ENCODE measurements at places on chromosomes 1 and 21.

DNA sequence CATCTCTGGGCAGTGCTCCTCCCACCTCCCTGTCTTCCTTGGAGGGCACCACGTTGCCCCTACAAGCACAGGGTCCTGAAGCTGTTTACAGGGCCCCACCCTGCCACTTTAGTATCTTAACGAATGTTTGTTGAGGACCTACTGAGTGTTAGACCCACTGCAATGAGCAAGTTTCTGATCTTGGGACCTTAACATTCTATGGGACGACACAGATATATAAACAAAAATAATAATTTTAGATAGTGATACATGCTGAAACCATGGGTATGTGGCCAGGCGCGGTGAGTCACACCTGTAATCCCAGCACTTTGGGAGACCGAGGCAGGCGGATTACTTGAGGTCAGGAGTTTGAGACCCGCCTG is 10.1 kb downstream of the ENTREP3 start:
- DNase-seq: no peak

- no peak for DNase-seq
Observed at GRCh38 chr1:84390226-84390625, 8.1 kb upstream of the DNASE2B start.

DNA sequence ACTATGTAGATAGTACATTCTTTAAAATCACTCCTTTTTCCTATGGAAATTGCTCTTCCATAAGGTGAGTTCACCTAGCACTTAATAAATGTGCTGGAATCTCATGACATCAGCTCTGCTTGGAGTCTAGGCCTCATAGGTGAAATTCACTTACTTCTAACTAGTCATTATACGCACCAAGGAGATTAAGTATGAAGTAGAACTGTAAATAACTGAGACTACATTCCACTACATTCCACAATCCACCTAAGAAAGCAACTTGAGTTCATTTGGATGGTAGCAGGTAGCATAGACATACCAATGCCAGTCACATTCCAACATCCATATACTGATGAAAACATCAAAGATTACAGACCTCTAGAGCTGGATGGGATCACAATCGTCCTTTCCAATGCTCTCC is 64.3 kb downstream of the NIBAN1 start:
- no peak for DNase-seq

DNA sequence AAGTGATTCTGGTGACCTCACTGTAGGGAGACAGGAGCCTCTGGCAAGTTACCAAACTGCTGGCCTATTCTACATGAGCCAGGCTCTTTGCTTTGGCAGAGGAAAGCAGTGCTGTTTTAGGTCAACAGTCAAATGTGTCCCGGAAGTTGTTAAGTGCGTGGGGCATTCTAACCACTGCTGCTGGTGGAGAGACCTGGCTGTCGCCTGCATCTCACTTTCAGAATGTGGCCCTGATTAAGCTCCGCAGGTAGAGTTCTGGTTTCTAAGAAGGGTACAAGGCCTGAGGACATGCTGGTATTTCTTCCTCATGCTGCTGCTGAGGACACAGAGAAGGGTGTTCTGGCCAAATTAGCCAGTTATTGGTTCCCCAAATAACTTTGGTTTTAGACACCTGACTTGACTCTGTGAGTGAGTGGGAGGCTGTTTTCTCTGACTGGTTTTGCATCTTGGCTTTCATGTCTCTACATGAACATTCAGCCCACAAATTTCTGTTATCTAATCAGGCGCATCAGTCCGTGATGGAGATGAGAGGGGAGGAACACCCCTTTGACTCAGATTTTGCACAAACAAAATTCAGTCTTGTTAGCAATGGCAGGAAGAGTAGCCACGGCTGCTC is 120.8 kb downstream of the LMO4 start:
- peak; percentile 9 for DNase-seq

DNA sequence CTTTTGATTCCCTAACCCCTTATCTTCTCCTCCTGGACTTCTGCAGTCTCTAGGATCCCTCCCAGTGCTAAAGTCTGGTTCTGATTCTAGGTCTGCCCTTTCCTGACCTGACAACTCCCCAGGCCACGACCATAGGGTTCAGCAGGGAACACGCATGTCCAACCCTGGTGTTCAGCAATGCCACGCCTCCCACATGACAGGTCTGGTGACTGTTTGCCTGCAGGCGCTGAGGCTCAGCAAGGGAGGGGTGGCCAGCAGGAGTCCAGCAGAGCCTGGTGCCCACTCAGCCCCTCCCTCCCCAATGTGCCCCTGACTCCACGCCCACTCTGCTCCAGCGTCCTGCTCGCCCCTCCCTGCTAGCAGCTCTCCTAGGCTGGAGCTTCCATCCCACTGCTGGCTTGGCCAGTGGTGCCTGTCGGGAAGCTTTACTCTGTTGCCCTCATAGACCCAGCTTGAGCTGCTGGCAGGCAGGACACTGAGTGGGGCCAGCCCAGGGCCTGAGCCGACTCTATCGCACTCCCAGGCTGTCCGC is 17.3 kb downstream of the SLC9A1 start:
- no peak for DNase-seq

- DNase-seq: no peak
Observed at GRCh38 chr1:32179193-32179442, 357 bp upstream of the TXLNA start.

GRCh38 chr21:42784896-42785451 is 94.4 kb downstream of the WDR4 start:
- DNase-seq: no peak

GRCh38 chr1:215277532-215277931 is 195.0 kb downstream of the KCNK2 start:
- no peak for DNase-seq

GRCh38 chr1:112464501-112464900 is 44.3 kb upstream of the WNT2B start:
- no peak for DNase-seq

- no peak for DNase-seq
Observed at GRCh38 chr1:33146003-33146402, 35.8 kb downstream of the TRIM62 start.

- DNase-seq: no peak
Observed at GRCh38 chr1:11671544-11672286, 7.7 kb downstream of the FBXO6 start.

DNA sequence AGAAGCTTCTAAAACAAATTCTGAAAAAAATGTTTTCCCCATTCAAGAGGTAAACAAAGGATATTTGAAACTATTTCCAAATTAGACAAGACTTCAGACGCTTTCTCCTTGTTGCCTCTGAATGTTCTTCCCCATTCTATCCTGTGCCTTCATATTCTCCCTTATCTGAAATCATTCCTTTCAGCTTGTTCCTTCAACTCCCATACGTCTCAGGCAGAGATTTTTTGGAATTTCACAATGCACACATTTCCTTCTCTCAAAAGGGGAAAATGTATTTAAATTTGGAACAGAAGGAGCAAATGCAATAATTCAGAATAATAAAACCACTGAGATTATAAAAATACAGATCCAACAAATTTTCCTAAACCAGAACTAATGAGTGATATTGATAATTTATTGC is 198.7 kb upstream of the IVNS1ABP start:
- no peak for DNase-seq

- DNase-seq: no peak
Observed at GRCh38 chr1:34113887-34114286, 51.1 kb downstream of the CSMD2 start.

DNA sequence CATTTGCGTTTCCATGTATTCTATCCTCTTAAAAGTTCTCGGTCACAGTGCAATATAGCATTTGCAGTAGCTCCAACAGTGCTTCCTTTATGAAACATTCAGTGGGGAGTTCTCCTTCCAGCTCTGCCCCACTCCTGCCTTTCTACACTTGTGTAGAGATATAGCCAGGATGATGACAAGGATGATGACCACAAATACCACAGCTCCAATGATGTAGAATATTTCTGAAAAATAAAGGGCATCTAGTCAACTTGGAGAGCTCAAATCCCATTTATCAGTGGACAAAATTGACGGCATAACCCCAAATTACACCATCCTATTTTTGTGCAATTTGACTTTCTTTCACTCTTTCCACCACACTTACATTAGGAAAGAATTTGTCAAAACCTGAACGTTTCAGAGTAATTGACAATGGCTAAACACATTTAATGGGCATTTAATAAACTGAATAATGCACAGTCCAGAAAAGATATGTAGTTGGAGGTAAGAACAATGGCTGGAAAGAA is 11.1 kb downstream of the F3 start:
- no peak for DNase-seq

GRCh38 chr1:156560585-156561163 is 11.7 kb downstream of the IQGAP3 start:
- DNase-seq: no peak

GRCh38 chr1:39427912-39428311 is 63.5 kb upstream of the BMP8A start:
- no peak for DNase-seq

DNA sequence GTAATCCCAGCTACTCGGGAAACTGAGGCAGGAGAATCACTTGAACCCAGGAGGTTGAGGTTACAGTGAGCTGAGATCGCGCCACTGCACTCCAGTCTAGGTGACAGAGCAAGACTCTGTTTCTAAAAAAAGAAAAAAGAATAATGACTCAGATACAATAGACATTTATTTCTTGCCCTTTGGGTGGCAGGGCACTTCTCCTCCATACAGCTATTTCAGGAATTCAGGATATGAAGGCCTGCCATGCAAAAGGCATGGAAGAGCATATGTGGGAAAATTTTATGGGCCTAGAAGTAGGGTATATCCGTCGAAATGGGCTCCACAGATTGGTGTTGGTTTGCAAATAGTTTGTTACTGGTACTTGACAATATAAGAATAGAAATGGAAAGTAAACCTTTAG is 20.2 kb upstream of the POGZ start:
- DNase-seq: no peak

DNA sequence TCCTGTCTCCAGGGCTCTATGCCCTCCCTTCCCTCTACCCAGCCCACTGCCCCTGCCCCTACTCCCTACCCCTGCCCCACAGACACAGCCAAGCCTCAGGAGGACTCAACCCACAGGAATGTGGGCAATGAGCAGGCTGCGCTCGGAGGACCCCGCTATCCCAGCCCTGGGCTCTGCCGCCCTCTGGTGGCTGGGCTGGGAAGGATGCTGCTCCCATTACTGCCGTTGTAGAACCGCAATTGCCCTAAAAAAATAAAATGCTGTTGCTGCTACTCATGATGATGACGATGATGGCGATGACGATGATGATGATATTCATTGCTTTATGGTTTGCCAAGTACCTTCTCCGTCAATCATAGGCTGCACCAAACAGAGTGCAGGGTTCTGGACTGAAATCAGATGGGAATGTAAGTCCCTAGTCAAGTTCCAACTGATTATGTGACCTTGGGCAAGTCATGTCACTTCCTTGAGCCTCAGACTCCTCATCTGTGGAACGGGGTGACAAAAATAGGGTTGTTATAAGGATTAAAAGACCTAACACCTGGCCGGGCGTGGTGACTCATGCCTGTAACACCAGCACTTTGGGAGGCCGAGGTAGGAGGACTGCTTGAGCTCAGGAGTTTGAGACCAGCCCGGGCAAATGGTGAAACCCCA is 24.6 kb downstream of the ARHGEF19 start:
- peak; percentile 62 for DNase-seq

DNA sequence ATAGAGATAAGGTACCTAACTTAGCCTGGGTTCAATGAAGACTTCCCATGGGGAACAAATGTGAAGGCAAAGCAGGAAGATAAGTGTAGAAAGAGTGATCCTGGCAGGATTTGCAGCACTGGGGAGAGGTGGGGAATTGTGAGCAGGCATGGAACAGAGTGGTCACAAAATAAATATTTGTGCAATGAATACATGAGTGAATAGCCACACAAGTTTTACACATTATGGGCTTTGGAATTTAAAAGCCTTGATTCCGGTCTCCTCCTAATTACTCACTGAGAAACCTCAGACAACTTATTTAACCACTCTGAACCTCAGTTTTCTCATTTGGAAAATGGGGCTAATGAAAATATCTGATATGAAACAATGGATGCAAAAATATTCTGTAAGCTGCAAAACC is 148.3 kb downstream of the ELAVL4 start:
- no peak for DNase-seq

DNA sequence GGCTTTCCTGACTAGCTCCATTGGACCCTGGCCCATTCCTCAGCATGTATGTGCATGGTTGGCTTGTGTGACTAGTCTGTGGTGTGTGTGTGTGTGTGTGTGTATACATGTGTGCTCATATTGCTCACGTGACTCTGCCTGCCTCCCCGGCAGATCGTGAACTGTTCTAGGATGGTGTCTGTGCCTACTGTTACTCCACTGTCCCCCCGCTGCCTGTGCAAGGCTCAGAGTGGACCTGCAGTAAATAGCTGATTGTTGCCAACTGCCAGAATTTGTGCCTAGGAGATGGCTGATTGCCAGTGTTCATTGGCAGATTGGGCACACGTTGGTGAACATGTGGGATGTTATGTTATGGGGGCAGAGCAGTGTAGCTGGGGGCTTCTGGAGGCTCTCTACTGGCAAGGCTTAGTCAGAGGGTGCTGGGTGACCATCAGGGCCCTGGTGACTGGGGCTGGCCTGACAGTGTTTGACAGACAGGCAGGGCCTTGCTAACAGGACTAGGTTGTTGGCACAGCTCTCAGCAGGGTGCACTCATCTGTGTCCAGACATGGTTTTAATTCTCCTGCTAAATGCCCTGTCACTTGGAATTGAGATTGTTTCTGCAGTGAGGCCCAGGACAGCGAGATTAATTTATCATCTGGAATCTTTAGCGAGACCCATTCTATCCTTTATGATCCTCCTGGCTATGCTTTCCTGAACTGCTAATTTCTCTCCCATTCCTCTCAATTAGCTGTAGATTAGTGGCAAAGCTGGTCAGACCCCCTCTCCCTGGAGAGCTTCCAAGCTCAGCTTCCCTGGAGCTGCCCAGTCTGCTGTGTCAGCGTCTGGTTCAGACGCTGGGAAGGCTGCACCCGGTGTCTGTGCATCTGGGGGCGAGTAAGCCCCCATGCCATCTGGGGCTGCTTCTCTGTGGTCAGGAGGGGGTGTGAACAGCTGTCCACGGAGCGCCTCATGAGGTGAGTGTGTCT is 20.8 kb downstream of the SLC6A17 start:
- no peak for DNase-seq

- DNase-seq: no peak
Observed at GRCh38 chr1:222736470-222736869, 532 bp upstream of the FAM177B start.

DNA sequence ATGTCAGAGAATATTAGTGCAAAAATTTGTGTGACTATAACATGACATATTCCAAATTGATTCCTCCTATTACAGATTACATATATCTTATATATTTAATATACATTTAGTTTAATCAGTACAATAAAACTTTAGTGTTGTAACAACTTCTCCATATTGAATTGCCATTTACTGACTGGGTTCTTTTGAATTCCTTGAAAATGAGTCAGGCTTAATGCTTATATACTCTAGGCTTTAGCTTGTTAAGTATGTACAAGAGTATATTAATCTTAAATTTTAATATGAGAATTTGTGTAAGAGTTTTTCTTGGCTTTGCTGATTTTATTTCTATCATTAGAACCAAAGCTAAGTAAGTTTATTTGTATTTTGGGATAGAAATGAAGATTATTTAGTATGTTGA is 40.3 kb downstream of the XPR1 start:
- DNase-seq: no peak

GRCh38 chr1:168643152-168643551 is 66.7 kb downstream of the XCL1 start:
- DNase-seq: no peak
